Stimulated activated CD8-positive, alpha-beta memory T cell treated with anti-CD3 and anti-CD28 coated beads, Interleukin-4, amount 100 ng/mL, for 1 hour (primary cell): ENCODE measurements at places on chromosomes 4 and X.

- DNase-seq, result no peak
Measured at GRCh38 chr4:114282937-114283336, 303.5 kb upstream of the ARSJ start.

DNA sequence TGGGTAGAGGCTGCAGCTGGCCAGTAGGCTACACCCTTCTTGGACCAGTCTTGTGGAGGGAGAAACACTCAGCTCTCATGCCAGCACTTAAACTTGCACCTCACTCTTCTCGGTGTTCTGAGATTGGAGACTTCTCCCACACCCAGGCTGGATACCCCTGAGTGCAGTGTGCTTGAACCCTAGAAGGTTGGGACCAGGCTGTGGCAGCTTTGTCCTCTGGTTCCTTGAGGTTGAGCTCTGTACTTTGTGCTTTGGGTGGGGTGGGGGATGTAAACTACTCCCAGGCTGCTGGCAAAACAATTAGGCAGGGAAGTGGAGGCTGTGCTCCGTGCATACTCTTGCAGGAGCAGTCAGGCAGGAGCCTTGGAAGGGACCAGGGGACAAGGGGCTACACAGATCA is 143.6 kb upstream of the GNPDA2 start:
- no peak for DNase-seq

DNA sequence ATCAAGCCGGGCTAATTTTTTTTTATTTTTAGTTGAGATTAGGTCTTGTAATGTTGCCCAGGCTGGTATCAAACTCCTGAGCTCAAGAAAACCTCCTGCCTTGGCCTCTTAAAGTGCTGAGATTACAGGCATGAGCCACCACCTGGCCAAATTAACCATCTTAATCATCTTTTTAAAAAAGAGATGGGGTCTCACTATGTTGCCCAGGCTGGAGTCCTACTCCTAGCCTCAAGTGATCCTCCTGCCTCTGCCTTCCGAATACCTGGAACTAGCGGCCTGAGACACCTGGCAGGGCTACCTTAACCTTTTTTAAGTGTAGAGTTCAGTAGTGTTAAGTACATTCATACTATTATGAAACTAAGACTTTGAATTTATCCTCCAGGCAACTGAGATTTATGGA is 1.7 kb upstream of the RPS3A start:
- no peak for DNase-seq

- DNase-seq, result no peak
Measured at GRCh38 chrX:48751343-48751742, 10.2 kb upstream of the GLOD5 start.

DNA sequence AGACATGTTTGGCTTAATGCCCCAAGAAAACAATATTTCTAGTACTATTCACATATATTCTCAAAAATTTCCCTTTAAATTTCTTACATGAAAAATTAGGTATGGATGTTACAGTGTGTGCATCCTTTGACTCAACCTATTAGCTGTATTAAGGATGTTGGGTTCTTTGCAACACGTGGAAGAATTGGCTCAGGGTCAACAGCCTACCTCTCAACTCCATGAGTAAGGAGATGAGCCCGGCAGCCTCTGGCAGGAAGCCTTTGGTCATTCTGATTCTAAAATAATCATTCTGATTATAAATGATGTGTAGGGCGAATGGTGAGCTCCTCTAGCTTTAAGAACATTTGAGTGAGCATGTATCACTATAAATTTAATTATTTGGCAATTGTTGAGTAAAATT is 148.0 kb upstream of the WDFY3 start:
- no peak for DNase-seq

GRCh38 chrX:124507246-124507645 is 160.9 kb downstream of the SH2D1A start:
- no peak for DNase-seq

DNA sequence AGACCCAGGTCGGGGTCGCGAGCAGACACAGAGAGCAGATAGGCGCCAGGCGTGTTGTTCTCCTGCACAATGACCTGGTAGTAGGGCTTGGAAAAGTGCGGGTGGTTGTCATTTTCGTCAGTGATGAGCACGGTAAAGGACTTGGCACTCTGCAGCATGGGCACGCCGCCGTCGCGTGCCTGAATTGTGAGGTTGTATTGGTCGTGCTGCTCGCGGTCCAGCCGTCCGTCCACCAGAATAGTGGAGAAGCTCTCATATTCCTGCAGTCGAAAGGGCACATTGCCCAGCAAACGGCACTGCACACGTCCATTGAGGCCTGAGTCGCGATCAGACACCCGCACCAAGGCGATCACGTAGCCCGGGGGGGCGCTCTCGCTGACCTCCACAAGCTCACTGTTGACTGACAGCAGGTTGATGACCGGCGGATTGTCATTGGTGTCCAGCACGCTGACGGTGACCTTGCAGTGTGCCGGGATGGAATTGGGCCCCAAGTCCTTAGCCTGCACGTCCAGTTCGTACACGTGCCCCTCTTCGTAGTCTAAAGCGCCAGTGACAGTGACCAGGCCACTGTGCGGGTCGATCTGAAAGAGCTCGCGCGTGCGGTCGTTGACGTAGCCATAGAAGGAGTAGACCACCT is 2.8 kb downstream of the PCDH19 start:
- DNase-seq, result no peak

GRCh38 chrX:111282139-111282538 is 11.9 kb upstream of the CAPN6 start:
- no peak for DNase-seq

GRCh38 chr4:114052227-114052626 is 72.8 kb upstream of the ARSJ start:
- DNase-seq, result no peak

DNA sequence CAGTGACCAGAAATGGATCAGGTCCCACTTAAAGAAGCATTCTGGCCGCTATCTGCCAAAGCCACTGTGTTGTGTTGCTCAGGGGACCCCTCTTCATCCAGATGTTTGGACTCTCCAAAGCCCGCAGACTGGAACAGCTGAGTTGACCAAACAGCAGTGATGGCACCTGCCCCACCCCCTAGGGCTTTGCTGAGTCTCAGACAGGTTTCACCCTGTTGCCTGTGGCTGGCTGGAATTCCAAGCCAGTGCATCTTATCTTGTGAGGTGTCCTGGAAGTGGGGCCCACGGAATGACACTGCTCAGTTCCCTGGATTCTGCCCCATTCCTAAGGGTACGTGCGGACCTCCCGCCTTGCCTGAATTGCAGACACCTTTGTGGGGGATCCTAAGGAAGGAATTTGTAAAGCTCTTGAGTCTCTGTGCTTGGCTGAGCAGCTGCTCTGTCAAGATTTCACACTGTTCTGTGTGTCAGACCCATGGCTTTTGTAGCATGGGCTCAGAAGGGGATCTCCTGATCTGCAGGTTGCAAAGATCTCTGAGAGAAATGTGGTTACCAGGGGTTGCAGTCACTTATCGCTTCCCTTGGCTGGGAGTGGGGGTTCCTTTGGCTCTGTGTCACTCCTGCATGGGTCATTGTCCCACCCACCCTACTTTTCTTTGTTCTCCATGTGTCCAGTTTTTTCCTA is 1707.9 kb upstream of the PCDH10 start:
- no peak for DNase-seq

GRCh38 chr4:77911091-77911490 is 48.5 kb downstream of the MRPL1 start:
- no peak for DNase-seq

DNA sequence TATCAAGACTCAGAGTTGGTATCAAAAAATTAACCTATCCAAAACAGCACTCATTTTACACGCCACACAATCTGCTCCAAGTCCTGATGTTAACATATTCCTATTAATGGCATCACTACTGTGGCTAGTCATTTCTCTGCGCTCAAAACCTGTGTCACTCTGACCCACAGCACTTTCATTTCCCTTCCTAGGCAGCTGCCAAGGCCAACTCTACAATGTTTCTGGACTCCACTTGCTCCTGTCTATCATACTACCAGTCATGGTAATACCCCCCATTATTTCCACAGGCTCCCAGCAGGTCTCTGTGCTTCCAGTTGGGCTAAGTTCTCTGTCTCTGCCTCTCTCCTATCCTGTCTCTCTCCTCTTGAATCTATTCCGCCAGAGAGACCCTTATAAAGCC is 323.6 kb downstream of the NR3C2 start:
- DNase-seq, result no peak

- no peak for DNase-seq
Measured at GRCh38 chrX:133608406-133608805, 193.1 kb upstream of the GPC4 start.

DNA sequence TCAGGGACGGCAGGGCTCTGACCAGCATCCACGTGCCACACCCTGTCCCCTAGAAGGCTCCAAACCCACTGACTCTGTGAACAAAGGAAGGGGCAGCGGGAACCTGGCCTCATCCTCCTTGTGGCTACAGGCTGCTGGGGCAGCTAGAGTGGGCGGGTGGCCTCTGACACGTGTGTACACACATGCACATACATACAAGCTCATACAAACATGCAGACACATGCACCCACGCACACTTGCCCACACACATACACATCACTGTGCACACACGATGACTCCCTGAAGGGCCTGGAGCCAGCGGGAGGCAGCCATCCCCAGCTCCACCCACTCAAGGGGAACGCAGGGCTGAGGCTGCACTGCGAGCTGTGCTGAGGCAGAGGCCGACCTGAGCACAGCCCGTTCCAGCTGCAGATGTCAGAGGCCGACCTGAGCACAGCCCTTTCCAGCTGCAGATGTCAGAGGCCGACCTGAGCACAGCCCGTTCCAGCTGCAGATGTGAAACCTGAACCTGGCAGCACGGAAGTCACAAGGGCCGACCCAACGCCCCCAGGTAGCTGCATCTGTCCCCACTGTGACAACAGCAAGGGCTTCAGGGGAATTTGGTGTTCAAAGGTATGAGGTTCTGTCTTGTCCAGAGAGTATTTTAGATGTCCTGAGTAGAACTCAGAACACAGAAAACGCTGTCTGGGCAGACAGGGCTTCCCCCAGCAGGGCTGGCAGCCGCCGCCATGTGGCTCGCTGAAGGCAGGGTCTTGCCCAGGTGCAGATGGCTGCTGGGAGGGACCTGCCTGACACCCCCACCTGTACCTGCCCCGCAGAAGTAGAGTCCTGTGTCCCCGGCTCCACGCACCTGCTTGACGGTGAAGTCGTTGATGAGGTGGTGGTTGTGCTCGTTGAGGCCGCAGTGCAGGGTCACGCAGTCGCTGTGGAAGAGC is 33.5 kb downstream of the CTBP1 start:
- no peak for DNase-seq

DNA sequence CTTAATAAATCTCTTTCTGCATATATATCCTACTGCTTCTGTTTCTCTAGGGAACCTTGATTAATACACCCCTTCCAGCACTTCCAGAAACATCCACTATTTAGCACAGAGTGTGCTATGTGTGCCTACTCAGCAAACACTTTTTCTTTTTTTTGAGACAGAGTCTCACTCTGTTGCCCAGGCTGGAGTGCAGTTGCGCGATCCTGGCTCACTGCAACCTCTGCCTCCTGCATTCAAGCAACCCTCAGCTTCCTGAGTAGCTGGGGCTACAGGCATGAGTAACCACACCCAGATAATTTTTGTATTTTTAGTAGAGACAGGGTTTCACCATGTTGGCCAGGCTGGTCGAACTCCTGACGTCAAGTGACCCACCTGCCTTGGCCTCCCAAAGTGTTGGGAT is 266.9 kb upstream of the DIAPH2 start:
- no peak for DNase-seq

GRCh38 chr4:54400188-54400587 is 171.1 kb downstream of the PDGFRA start:
- DNase-seq, result no peak

DNA sequence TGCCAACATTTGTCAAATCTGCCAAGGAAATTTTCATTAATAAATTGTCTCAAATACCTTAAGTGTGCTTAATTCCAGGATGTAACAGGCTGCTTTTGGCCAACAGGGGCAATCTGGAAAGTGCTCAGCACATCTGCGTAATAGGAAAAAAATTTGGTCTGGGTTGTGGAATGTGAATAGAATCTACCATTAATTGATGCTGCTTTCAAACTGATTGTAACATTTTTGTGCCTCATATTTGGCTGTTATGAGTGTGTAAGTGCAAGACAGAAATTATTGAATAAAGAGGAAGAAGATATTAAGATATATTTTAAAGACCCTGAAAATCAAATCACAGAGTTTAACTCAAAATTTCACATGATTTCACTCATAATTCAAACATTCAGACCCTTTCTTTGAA is 41.1 kb downstream of the REELD1 start:
- no peak for DNase-seq

DNA sequence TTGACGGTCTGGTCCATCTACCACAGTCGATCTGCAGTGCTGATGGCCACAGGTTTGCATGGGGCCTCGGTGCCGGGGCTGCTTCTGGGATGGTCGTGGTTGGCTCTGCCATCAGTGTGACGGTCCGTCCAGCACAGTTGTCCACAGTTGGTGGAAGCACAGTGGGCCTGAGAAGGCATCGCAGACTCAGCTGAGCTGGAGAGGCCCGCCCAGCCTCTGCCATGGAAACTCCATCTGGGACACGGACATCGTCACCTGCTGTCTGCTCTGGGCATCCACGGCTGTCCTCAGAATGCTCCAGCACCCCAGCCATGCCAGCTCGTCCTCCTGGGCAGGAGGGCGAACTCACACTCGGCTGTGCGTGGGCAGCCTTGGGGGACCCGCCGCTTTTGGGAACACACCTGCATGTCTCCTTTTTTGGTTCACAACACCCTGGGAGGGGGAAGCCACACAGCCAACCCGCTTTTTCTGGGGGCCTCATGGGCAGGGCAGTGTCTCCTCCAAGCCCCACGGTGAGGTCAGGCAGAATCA is 33.0 kb downstream of the ABLIM2 start:
- DNase-seq, result no peak

DNA sequence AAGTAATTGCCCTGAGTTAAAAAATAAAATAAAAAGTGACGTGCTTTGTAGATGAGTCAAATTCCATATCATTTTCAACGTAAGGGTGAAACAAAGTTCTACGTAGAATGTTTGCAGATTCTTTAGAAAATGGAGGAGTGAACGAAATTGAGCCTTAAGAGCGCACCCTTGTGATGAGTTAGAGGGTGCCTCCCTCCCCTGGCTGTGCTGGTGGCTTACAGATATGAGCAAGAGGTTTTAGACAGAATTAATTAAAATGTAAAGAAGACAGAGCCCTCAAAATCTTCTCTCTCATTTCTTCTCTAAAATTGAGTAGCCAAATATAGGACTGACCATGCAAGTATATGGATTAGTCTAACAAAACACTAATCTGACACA is 30.2 kb upstream of the LGI2 start:
- no peak for DNase-seq

DNA sequence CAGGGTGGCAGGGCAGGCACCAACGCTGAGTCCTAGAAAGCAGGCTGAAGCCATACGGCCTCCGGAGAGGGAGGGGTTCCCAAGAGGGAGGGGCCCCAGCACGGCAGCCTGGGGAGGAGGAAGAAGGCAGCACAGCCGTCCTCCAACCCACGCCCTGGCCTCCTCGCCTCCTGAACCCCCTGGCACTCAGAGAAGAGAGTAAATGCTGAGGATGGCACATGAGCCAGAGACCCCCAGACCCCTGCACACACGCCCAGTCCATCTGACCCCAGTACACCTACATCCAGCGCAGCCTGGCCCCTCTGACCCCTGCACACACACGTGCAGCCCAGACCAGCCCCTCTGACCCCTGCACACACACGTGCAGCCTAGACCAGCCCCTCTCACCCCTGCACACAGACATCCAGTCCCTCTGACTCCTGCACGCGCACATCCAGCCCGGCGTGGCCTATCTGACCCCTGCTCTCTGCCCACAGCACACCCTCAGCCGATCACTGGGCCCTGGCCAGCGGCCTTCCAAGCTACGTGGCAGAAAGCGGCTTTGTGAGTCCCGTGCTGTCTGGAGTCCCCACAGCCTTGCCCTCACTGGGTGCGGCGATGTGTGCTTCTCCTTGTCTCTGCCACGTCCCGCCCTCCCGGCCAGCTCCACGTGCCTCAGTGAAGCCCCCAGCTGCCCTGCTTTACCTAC is 18.5 kb downstream of the ATP5ME start:
- no peak for DNase-seq
